ENCODE measurements at places on chromosomes 1 and 21. TPM values are rescaled to one million over a fixed set of nuclear protein-coding genes. Genes with fewer than 3 reads are reported as not detected.

- H3K4me3 ChIP-seq = no peak overlapping the region
- no peak for DNase-seq
- no peaks in the 10 kb centered on the region for H3K27me3 ChIP-seq
These were observed 48.6 kb downstream of the PRKACB start for GRCh38 chr1:84192681-84193080.

DNA sequence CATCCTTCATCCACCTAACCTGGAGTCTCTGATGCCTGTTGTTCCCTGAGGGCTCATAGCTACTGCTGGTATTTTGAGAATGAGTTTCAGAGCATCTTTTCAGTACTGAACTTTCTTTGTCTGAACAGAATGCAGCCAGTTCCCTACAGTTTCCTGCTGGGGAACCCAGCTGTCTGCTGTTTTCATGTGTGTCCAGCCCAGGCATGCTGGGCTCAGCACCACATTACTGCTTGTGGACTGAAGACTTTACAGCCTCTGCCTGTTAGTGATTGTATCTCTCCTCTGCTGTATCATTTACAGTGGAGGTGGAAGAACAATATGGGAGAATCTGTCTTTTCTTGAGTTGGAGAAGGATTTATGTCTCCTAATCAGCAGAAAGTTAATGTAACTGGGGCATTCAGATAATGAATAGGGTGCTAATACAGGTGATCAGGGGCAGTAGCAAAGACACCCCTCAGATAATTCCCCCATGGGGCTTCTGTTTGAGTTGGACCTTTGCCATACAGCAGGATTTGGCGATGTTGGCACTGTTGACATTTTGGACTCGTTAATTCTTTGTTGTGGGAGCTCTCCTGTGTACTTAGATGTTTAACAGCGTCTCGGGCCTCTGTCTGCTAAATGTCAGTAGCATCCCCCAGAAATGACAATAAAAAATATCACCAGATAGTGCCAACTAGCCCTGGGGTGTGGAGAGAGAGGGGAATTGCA, 207.7 kb downstream of the HHAT start:
- H3K4me3 ChIP-seq = no peak overlapping the region
- H3K27ac ChIP-seq = no peak overlapping the region
- no peaks in the 10 kb centered on the region for H3K4me1 ChIP-seq

DNA sequence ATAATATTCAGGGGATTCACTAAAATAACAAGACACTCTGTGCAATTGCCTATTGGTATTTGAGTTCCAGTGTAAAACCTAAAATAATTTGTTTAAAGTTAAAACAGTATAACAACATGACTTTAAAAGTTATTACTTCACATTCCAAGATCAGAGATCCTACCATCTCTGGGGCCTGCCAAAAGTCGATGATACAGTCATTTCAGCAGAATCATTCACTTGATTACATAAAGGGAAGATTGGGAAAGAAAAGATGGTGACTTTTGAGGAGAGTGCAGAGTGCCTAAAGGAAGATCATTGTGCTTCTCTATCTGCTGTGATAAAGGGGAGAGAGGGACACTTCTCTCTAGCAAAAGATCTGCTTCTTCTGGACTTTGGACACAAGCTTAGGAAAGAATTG, 784.4 kb upstream of the ADGRL4 start:
- no peaks in the 10 kb centered on the region for H3K4me1 ChIP-seq
- DNase-seq = no peak
- no peak overlapping the region for H3K4me3 ChIP-seq
- no peak overlapping the region for H3K27ac ChIP-seq
- no peaks in the 10 kb centered on the region for H3K36me3 ChIP-seq

DNA sequence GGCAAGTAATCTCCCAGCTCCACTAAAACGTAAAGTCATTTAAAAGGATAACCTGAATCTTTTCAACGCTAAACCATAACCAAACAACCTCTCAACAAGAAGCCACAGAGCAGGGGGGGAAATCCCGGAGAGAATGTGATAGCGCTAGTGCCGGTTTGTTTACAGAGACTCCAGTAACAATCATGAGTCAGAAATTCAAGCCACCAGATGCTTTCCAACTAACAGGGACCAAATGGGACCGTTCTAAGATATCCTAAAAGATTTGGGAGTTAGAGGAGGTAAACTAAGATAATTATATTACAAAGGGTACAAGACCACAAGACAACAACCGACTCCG, 825 bp downstream of the DCAF8 start:
- H3K27me3 ChIP-seq = no peaks in the 10 kb centered on the region
- no peaks in the 10 kb centered on the region for H3K36me3 ChIP-seq
- DNase-seq = no peak
- peak overlapping the region; percentile 84 for H3K4me3 ChIP-seq
- peaks cover 29% of the 10 kb centered on the region for H3K4me1 ChIP-seq

GRCh38 chr21:34363733-34364132, at the start of gene KCNE2:
Gene KCNE2 (plus strand): TSS chr21:34364006. CDS start chr21:34370479, 6,473 bp downstream.
- H3K4me1 ChIP-seq = 0 out of 2 replicates have a peak, but pooled peaks cover 3% of the 10 kb centered on the region
- DNase-seq = no peak
- no peak within 1 kb of the TSS for H3K27ac ChIP-seq
- no peaks in the 10 kb centered on the region for H3K27me3 ChIP-seq

DNA sequence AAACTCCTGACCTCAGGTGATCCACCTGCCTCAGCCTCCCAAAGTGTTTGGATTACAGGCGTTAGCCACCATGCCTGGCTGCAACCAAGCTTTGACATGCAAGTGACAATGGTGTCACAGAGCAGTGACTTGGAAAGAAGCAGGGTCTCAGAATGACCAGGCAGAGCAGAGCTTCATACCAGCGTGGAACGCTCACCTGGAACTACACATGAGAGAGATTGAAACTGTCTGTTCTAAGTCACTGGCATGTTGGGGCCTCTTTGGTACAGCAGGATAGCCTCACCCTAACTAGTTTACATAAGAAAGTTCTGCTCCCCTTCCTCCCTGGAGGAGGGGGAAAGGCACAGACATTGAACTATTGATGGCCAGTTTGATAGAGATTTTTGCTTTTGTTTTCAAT, 47.5 kb upstream of the ITPKB start:
- no peak for DNase-seq
- 0 out of 2 replicates have a peak, but pooled peaks cover 3% of the 10 kb centered on the region for H3K4me1 ChIP-seq
- H3K4me3 ChIP-seq = no peak overlapping the region
- no peaks in the 10 kb centered on the region for H3K36me3 ChIP-seq
- no peak overlapping the region for H3K27ac ChIP-seq
- no peaks in the 10 kb centered on the region for H3K27me3 ChIP-seq

GRCh38 chr1:211684791-211685190, 9.4 kb upstream of the NEK2 start:
- H3K4me1 ChIP-seq = peaks cover 4% of the 10 kb centered on the region
- H3K36me3 ChIP-seq = no peaks in the 10 kb centered on the region
- no peak for DNase-seq

- no peak overlapping the region for H3K4me3 ChIP-seq
- H3K27me3 ChIP-seq = no peaks in the 10 kb centered on the region
- H3K36me3 ChIP-seq = no peaks in the 10 kb centered on the region
- DNase-seq = no peak
- H3K4me1 ChIP-seq = peaks cover 10% of the 10 kb centered on the region
These were observed 67.7 kb upstream of the RAB4A start for GRCh38 chr1:229203030-229203751.

GRCh38 chr1:53015508-53015860, 46.5 kb upstream of the PODN start:
- DNase-seq = no peak
- no peaks in the 10 kb centered on the region for H3K27me3 ChIP-seq
- H3K4me3 ChIP-seq = peak overlapping the region; percentile 84

GRCh38 chr1:212699104-212699624, 476 bp downstream of the BATF3 start:
- H3K4me3 ChIP-seq = peak overlapping the region; percentile 50
- H3K27me3 ChIP-seq = peaks cover 26% of the 10 kb centered on the region
- H3K4me1 ChIP-seq = peaks cover 20% of the 10 kb centered on the region
- no peak overlapping the region for H3K27ac ChIP-seq

DNA sequence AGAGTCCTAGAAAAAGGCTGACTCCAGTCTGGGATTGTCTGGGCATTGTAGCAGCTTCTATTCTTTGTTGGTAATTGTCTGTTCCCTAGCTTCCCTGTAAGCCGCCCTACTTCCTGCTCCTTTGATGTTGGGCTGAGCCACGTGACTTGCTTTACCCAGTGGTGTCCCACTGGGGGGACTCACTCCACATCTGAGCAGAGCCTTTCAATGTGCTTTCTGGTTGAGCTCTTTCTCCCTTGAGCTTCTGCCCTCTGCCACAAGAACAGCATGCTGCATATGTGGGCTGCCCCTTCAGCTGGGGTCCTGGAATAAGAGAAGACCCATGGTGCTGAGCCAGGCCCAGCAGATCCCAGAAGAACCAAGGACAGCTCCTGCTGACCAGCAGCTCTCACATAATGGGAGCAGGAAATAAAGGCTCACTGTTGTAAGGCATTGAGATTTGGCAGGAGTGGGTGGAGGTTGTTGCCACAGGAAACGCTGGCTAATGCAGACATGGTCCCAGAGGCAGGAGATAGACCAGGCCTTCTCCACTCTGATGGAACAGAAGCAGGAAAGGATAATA, 276.3 kb upstream of the GJB5 start:
- H3K27ac ChIP-seq = no peak overlapping the region
- DNase-seq = no peak
- H3K4me1 ChIP-seq = no peaks in the 10 kb centered on the region
- no peaks in the 10 kb centered on the region for H3K36me3 ChIP-seq
- H3K4me3 ChIP-seq = no peak overlapping the region

- H3K4me1 ChIP-seq = no peaks in the 10 kb centered on the region
- H3K27ac ChIP-seq = no peak overlapping the region
- no peaks in the 10 kb centered on the region for H3K36me3 ChIP-seq
- no peaks in the 10 kb centered on the region for H3K27me3 ChIP-seq
- no peak overlapping the region for H3K4me3 ChIP-seq
These were observed 46.0 kb downstream of the DPH5 start for GRCh38 chr1:100979631-100980030.

- no peaks in the 10 kb centered on the region for H3K27me3 ChIP-seq
- H3K36me3 ChIP-seq = no peaks in the 10 kb centered on the region
- 0 out of 2 replicates have a peak, but pooled peaks cover 9% of the 10 kb centered on the region for H3K4me1 ChIP-seq
- DNase-seq = no peak
These were observed 2.2 kb downstream of the CYB5R1 start for GRCh38 chr1:202964791-202965410.

GRCh38 chr1:244106837-244107493, 55.9 kb downstream of the ZBTB18 start:
- no peak overlapping the region for H3K27ac ChIP-seq
- no peaks in the 10 kb centered on the region for H3K36me3 ChIP-seq
- H3K4me3 ChIP-seq = no peak overlapping the region
- H3K4me1 ChIP-seq = no peaks in the 10 kb centered on the region
- no peak for DNase-seq
- H3K27me3 ChIP-seq = peaks cover 9% of the 10 kb centered on the region

- no peak for DNase-seq
- no peaks in the 10 kb centered on the region for H3K27me3 ChIP-seq
- H3K27ac ChIP-seq = no peak overlapping the region
- no peak overlapping the region for H3K4me3 ChIP-seq
- 0 out of 2 replicates have a peak, but pooled peaks cover 2% of the 10 kb centered on the region for H3K4me1 ChIP-seq
These were observed 11.2 kb downstream of the MYOC start for GRCh38 chr1:171641076-171641864.

DNA sequence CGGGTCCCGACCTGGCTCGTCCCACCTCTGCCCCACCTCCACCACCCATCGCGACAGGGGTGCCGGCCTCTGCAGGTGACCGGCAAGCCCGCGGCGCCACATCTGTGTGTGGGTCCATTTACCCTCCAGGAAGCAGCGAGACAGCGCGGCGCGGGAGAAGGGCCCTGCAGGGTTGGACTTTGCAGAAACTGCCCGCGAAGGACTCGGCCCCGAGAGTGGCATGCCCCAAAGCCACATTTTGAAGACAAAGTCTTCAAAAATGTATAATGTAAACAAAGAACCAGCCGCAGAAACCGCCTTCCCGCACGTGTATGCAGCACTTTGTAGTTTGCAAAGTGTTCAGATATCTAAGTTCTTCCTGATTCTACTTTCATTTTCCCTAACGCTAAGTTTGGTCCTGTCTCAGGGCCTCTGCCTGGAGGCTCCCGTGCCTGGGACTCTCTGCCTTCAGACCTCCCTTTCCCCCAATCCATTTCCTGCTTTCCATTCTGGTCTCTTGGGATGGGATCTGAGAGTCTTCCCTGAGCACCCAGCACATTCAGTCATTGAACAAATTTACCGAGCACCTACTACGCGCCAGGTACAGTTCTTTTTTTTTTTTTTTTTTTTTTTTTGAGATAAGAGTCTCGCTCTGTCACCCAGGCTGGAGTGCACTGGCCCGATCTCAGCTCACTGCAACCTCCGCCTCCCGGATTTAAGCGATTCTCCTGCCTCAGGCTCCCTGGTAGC, 524 bp upstream of the TMCO4 start:
- peak overlapping the region; percentile 78 for H3K4me3 ChIP-seq
- peaks cover 5% of the 10 kb centered on the region for H3K4me1 ChIP-seq
- no peak for DNase-seq
- H3K36me3 ChIP-seq = no peaks in the 10 kb centered on the region
- H3K27ac ChIP-seq = peak overlapping the region; percentile 60

DNA sequence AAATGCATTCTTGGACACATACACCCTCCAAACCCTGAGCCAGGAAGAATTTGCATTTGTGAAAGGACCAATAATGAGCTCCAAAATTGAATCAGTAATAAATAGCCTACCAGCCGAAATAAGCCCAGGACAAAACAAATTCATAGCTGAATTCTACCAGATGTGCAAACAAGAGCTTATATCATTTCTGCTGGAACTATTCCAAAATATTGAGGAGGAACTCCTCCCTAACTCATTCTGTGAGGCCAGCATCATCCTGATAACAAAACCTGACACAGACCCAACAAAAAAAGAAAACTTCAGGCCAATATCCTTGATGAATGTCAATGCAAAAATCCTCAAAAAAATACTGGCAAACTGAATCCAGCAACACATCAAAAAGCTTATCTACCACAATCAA, 6.7 kb downstream of the SPRR2E start:
- no peak overlapping the region for H3K4me3 ChIP-seq
- H3K27me3 ChIP-seq = no peaks in the 10 kb centered on the region
- H3K4me1 ChIP-seq = no peaks in the 10 kb centered on the region
- H3K36me3 ChIP-seq = no peaks in the 10 kb centered on the region
- no peak for DNase-seq

GRCh38 chr1:20698195-20698910, 19.5 kb downstream of the KIF17 start:
- no peaks in the 10 kb centered on the region for H3K27me3 ChIP-seq
- no peaks in the 10 kb centered on the region for H3K36me3 ChIP-seq
- no peak overlapping the region for H3K4me3 ChIP-seq
- DNase-seq = no peak
- peaks cover 5% of the 10 kb centered on the region for H3K4me1 ChIP-seq
- 0 out of 2 replicates have a peak overlapping the region, but pooled peaks have one; percentile 0 for H3K27ac ChIP-seq

GRCh38 chr1:20153000-20153418, 13.9 kb downstream of the PLA2G2F start:
- no peak overlapping the region for H3K27ac ChIP-seq
- H3K4me1 ChIP-seq = peaks cover 4% of the 10 kb centered on the region
- DNase-seq = no peak
- H3K27me3 ChIP-seq = no peaks in the 10 kb centered on the region
- H3K36me3 ChIP-seq = no peaks in the 10 kb centered on the region

Gene E2F2
- 9.5 TPM for total RNA-seq

Gene TEKT2
- total RNA-seq = 0.23 TPM

Gene MAGI3
- total RNA-seq = 10.9 TPM

Gene HES4
- 74.2 TPM for total RNA-seq

Gene C1QTNF12
- 41.4 TPM for total RNA-seq

Gene EPHB2
- 29.0 TPM for total RNA-seq

Gene UBIAD1
- total RNA-seq = 24.7 TPM

Gene PODN
- 0.23 TPM for total RNA-seq

Gene MAST2
- 77.0 TPM for total RNA-seq

Gene AVPR1B
- total RNA-seq = not detected

Gene ANKRD34A
- total RNA-seq = 1.4 TPM

Gene DNAJC6
- total RNA-seq = 4.0 TPM

Gene KIF14
- total RNA-seq = 17.8 TPM

Gene RGS13
- total RNA-seq = not detected

Gene IGSF9
- total RNA-seq = 0.51 TPM

All from Panc1 (cell line).